AG04449 (cell line): ENCODE measurements at places on chromosomes 13 and 19.

- no peak for DNase-seq
Measured at GRCh38 chr19:6760606-6761005, 6.6 kb downstream of the SH2D3A start.

DNA sequence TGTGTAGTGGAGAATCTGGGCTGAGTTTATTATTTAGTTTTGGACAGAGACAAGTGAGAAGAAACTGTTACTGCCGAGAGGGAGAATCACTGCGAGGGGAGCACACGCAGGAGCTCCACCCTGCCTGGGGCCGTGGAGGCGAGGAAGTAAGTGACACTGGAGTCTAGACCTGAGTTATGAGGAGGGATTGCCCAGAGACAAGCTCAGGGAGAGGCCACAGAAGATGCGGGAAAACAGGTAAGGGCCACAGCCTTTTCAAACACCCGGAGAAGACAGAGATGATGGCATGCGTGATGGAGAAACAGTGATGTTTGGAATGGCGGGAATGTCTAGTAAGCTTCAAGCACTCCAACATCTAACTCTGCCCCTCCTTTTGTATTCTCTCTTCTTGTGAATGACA is 84.1 kb downstream of the TNFSF11 start:
- no peak for DNase-seq

- DNase-seq: no peak
Measured at GRCh38 chr13:39107561-39107960, 69.3 kb downstream of the NHLRC3 start.

GRCh38 chr13:99357131-99357596 is 50.0 kb upstream of the GPR183 start:
- peak; percentile 34 for DNase-seq

DNA sequence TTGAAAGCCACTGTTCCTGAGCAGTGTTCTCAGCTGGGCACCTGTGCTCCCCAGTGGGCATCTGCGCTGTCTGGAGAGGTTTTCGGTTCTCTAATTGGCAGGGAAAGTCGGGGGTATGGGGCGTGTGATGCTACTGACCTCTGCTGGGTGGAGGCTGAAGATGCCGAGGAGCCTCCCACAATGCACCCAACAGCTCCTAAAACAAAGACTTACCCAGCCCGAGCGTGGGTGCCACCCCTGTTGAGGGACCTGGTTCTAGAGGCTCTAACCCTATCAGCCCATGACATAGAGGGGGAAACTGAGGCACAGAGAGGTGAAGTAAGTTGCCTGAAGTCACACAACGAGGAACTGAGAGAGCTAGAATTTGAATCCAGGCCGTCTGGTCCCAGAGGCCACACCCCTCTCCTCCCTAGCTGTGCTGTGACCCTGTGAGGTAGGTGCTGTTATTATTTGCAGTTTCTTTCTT is 2.3 kb downstream of the SPACA4 start:
- no peak for DNase-seq

DNA sequence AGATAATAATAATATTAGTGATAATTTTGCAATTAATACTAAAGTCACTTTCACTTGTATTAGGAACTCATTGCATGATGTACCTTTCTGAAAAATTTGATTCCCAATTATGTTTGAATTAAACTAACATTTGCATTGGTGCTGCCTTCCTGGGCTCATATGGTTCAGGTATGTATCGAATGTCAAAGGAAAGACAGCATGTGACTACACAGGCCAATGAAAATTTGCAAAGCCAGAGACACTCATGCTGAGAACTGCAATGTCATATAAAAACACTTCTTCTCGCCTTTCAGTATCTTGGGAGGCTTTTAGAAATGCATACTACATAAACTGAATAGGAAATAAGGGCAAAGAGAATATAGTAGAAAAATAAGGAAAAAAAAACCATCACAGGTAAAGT is 44.3 kb downstream of the RAP2A start:
- DNase-seq: no peak

DNA sequence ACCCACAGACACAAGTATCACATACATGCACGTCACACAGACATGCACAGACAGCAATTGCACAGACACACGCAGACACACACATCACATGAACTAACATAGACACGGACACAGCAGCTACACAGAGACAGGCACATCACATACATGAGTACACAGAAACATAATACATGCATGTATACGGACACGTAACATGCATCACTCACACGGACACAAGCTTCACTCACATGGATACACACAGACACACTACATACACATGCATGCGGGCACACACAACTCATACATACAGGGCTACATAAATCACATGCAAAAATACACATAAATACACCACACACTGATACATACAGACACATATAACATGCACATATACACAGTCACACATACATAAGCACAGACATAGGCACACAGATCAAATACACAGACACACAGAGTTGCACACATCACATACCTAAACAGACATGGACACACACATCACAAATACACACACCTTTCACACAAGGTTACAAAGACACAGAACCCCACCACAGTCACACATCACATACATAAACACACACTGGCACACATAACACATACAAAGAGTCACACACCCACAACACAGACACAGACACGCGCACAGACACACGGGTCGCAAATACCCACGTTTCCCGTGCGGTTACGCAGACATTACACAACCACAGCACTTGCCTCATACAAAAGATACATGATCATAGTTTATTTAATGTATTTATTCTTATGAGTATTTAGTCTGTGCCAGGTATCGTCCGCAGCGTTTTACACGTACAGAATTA is 1.1 kb upstream of the LMTK3 start:
- DNase-seq: no peak

- DNase-seq: no peak
Measured at GRCh38 chr19:518598-519231, 11.4 kb downstream of the TPGS1 start.

GRCh38 chr19:14310055-14310454 is 71.2 kb upstream of the ADGRE5 start:
- no peak for DNase-seq

DNA sequence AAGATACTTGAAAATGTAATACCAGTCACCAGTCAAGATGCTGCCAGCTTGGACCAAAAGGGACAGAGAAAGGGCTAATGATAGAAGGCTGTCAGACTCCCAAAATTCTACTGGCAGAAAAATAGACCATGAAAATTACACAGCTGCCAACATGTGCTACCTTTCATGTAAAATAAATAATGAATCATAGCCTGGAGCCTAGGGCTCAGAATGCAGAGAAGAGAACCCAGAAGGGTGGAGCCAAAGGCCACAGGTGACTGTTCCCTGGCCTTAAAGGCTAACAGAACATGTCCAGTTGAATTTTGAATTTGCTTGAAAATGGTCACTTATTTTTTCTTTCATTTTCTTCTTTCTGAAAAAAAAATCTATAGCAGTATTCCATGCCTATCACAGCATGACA is 1827.0 kb upstream of the MIR17HG start:
- DNase-seq: no peak
